Anterior cingulate cortex (tissue), 58 donors: ENCODE measurements at places on chromosomes 3 and 15.
A peak's percentile ranks its signal among the peaks of the same experiment; 100 is the strongest.

GRCh38 chr3:58588030-58588614 lies 10.9 kb upstream of the FAM107A start:
- DNase-seq = no peak

DNA sequence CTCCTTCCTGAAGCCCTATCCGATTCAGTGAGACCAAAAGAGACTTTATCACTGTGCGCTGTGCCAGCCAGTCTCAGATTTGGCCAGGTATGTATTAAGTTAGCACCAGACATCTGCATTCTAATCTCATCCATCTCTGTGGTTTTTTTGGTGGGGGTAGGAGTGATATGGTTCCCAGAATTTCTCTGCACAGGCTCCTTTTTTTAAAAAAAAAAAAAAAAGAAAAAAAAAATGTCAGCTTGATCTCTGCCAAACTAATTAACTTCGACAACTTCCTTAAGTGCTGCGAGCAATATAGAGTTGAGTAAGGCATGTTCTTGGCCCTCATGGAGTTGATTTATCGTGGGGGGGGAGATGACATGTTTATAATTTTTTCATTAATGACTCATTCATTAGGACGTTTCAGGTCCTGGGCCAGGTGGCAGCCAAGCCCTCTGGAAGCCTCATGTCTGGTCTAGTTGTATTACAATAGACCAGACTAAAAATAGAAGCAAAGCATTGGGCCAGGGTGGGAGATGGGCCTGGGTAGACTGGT lies 12.9 kb downstream of the SLCO3A1 start:
- DNase-seq = no peak

GRCh38 chr3:123683505-123684154 lies 98.8 kb upstream of the HACD2 start:
- no peak for DNase-seq

DNA sequence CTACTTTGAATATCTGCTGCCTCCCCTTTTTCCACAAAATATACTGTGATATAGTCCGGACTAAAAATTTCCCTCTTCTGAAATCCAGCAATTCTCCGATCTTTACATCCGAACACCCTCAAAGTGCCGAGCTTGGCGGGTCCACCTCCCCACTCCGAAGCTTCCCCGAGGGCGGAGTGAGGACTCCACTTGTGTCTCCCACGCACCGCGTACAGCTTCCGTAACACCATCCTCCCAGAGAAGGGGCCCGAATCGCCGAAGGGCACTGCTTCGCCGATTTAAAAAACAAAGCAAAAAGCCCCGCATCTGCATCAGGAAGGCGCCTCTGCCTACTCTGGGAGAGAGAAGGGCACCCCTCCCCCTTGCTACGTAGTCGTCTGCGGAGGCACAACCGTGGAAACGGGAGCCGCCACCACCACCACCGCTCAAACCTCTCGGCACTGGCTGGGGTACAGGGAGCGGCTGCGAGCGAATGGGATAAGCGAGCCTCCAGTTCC lies 551 bp downstream of the NCBP2 start:
- no peak for DNase-seq

DNA sequence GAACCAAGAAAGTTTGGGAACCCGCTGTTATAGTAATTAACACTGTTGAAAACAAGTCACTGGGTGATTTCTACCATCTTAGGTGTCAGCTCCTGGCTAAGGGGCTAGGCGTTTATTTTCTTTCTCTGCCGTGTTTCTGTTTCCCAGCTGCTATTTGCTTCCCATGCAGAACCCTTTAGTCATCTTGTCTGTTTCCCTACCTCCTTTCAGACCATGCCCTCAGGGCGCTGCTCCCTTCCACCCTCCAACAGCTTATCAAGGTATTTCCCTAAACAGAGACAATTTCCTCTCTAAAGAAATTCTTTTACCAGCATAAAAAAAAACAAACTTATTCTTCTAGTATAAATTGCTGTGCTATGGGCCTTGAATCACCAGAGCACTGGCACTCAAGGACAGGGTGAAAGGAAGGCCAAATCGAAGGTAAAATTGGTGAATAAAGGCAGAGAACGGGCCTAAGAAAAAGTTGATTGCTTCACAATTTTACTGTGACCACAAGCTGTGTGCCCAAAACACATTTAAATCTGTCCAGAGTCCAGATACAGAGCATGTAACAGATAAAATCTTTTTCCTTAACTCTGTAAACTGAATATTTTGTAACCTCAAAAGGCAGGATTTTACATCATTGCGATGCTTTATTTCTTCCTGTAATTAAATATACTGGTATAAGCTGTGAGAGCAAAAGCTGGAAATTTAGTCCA lies 319.2 kb downstream of the ZNF621 start:
- DNase-seq = no peak

- DNase-seq = no peak
Observed at GRCh38 chr3:178275311-178275710, 260.9 kb upstream of the KCNMB2 start.

- no peak for DNase-seq
Observed at GRCh38 chr3:33187368-33187634, 31.3 kb downstream of the SUSD5 start.

DNA sequence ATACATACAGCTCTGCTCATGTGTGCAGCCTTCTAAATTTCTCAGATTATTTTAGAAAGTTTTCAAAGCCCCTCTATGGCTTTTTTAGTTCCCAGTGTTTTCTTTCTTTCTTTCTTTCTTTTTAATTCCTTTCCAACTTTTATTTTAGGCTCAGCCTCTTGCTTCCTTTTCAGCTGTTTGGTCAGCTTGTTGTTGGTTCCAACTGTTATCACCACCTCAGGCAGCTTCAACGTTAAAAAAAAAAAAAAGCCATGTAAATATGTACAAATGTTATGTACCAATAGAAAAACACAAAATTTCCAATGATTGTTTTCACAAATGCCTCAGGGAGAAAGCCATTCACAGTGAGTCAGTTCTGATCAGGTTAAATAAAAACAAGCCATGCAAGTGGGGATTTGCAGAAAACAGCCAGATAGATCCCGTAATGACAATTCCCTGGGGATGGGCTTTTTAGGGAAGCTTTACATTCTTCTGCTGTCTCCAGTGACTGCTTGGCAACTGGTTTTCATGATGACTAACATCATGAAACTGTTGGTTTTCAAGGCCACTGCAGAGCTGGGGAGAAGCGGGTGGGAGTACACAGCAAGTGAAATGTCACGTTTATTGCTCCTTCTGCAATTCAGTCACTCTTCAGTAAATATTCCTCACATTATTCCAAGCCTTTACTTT lies 908.4 kb downstream of the EPHA3 start:
- no peak for DNase-seq

- DNase-seq = no peak
Observed at GRCh38 chr3:194086388-194087075, 49.4 kb upstream of the HES1 start.

DNA sequence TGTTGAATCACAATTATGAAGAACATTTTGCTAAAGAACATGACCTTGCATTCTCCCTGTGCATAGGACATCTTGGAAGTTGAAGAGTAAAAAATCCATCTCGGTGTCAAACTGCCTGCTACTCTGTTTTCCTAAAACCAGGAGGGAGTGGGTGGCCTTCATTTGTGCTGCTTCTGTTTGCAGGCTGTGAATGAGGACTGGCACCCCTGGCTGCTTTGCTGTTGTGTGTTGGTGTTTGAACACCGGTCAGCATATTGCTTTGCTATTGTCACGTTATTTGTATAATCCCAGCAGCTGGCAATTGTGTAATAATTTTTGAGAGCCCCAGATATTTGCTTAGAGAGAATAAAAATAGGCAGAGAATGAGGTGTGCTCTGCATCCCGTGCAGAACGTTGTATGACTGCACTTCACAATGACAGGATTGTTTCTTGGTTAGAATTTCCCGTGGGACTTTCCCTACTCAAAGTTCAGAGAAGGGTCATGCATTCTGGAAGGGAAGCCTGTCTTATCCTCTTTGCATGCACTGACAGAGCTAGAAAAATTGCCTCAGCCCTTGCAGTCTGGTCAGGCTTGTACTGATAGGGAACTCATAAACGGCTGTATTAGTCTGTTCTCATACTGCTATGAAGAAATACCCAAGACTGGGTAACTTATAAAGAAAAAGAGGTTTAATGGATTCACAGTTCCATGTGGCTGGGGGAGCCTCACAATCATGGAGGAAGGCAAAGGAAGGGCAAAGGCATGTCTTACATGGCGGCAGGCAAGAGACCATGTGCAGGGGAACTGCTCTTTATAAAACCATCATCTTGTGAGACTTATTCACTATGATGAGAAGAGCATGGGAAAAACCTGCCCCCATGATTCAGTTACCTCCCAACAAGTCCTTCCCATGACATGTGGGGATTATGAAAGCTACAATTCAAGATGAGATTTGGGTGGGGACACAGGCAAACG lies 16.3 kb downstream of the SV2B start:
- no peak for DNase-seq

GRCh38 chr3:132874701-132875100 lies 152.5 kb upstream of the NPHP3 start:
- no peak for DNase-seq

DNA sequence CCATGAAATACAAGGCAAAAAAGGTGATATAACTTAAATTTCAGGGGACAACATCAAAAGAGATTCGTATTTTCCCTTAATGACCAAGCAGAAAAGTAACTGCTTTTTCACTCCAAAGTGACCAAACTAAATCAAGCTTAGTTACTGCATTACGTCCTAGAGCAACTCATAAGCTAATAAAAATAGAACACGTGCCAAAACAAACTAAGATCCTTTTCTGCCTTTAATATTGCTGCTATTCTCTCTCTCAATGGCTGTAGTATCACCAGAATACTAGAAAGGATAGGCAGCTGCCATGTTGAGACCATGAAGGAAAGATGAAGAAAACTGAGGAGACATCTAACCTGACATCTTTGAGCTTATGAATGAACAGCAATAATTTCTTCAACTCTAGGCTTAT lies 43.3 kb downstream of the UBXN7 start:
- no peak for DNase-seq

DNA sequence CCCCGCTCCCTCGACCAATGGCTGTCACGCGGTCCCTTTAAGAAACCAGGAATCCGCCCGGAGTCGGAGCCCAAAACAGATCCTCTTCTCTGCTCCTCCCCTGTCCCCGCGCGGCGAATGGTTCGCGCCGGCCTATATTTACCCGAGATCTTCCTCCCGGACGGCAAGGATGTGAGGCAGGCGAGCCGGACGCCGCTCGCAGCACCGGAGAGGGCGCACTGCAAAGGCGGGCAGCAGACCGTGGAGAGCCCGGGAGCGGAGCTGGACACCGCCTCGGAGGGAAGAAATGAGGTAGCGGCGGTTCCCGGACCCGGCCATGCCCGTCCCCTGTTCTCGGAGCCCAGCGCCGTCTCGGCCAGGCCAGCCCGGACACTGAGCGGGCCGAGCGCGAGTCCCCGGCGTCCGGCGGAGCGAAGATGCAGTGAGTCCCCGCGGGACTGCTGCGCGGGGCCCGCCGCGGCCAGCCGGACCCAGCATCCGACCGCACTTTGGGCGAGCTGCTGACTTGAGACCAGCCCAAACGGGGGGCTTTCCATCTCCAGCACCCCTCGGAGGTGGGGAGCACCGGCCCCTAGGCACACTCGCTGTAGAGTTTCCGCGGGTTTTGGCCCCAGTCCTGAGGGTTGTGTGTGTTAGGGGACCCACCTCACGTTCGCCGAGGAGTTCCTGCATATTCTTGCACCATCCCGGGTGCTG lies at the start of gene FAM43A:
TSS of gene FAM43A (plus strand) at position 166 of the 696 bp plus-strand sequence. CDS start 944 bp downstream, outside the sequence.
- peak; percentile 80 for DNase-seq

- no peak for DNase-seq
Observed at GRCh38 chr3:43906849-43907507, 216.2 kb downstream of the ABHD5 start.

DNA sequence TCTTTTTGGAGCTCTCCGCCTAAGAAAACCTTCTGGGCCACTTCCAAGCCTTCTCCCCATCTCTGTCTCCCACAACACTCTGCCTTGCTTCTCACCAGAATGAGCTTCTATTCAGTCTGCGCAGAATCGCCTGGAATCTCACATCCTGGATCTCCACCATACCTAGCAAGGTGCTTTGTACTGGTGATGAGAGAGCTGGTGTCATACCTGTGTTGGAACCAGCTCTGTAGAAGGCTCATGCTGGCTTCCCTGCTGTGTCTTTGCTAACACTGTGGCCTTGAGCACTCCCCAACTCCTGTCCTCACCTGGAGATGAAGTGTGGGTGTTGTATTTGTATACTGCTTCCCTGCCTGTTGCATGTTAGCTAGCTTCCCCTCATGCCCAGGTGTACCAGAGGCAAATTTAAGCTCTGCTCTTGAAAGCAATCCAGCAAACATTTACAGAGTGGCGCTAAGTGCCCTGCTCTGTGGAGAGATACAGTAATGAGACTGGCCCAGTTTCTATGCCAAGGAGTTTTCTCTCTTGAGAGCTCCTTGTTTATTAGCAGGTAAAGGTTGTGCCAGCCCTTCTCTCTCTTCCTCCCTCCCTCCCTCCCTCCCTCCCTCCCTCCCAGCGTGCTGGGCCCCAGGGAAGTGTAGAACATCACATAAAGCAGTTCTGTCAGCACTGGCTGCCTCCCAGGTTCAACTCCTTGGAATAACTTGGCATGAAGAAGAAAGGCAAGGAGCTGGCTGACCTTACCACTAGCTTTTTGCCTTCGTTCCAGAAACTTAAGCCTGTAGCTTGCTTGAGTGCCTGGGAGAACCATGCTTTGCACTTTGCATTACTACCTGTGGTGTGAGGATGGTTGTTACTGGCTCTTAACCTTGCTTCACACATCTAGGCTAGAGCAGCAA lies 54.9 kb downstream of the TRIM71 start:
- no peak for DNase-seq

- no peak for DNase-seq
Observed at GRCh38 chr3:1200371-1200770, 107.5 kb downstream of the CNTN6 start.

GRCh38 chr3:161412123-161412522 lies 40.8 kb upstream of the SPTSSB start:
- DNase-seq = no peak

GRCh38 chr3:66023738-66024385 lies 14.9 kb downstream of the MAGI1 start:
- no peak for DNase-seq
